ENCODE measurements at places on chromosomes 1 and 21.

DNA sequence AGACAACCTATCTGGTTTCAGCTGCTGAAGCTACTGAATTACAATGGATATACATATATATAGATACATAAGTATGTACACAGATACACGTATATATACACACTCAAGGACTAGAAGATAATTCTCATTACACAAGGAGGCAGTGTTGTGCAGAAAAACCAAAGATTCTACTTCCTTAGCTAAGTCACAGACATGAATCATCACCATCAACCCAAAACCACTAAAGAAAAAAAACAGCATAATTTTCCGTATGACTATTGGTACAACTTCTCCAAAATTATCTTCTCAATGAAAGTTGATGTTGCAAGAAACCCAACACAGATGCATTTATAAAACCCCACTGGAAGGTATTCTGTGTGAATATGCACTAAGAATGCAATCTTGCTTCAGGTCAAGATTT lies 36.8 kb upstream of the RPF1 start:
- no peak for DNase-seq

- no peak for DNase-seq
These were observed 28.7 kb upstream of the FAM89A start for GRCh38 chr1:231068762-231069161.

DNA sequence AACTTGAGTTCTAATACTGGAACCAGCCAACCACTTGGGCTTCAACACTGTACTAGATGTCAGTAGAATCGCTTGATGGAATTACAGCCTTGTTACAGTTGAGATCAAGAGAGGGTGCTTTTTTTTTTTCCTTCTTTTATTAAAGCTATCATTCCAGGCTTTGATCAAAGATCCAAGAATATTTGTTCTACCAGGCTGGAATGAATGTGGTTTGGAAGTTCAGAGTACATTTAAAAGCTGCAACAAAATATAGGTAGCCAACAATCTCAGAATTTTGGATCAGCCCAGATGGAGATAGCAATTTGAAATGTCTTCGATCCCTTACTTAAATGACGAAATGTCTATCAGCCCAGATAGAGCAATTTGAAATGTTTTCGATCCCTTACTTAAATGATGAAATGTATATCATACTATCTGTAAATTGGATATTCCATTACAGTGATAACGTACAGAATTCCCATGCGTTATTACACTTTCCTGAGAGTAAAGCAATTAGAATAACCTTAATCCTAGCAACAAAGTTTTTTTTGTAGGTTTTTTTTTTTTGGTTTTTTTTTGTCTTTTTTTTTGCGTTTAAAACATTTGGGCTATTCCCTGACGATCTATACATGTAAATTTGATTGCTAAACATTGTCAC lies 3.6 kb downstream of the ZNF281 start:
- DNase-seq, result no peak

DNA sequence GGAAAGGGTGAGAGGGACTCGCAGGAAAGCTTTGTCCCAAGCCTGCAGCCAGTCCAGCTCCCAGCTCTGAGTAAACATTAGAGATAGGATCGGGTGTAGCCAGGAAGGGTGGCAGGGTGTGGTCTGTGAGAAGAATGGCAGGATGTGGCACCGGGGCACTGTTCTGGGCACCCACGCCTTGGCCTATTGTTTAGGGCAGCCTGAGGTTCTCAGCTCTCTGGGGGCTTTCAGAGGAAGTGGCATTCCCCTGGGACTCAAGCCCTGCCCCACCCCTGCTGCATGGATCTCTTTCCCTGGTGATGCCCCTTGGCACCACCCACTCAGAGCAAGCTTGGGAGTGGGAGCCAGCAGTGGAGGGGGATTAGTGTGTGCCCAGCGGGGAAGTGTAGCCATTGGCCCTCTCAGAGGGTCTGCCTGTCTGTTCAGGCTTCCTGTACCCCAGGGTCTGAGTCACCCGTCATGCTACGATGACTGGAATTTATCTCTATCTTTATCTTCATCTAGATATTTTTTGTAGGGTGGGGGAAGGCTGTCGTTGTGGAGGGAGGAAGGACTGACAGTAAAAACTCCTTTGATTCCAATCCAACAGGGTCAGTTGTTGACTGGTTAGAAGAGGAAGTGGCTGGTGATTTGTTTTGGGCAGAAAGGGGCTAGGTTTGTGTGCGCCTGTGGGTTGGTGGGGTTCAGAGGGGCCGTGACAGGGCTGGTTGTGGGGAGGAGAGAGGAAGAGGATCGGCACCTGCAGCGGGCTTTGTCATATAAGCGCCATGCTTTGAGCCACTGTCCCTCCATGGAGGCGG lies 31.6 kb downstream of the SOX13 start:
- DNase-seq, result no peak

GRCh38 chr1:169890761-169891538 lies 2.7 kb downstream of the SCYL3 start:
- DNase-seq, result no peak

- no peak for DNase-seq
These were observed 36.2 kb downstream of the ZSWIM5 start for GRCh38 chr1:45170151-45170742.

DNA sequence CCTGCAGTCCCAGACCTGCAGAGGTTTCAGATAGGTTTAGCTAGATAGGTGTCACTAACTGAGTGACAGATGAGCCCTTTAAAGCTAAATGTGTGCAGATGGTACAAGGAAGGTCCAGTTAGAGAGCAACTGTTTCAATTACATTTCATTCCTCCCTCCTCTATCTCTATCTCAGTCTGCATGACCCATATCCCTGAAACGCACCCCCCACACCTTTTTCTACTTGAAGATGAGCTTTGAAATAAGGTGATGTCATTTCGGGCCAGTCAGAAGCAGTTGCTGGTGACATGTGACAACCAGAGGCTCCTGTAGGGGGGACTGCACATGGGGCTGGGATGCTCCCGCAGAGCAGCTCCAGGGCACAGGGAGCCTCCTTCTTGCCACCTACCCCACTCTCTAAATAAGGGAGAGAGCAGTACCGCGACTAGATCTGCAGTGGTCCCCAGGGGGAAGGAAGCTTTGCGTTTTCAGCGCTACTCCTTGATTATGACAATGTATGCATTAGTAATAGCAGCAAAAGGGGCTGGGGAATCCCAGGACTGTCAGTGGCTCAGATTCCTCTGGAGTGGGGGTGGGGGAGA lies 4.3 kb downstream of the ATP8B2 start:
- peak; percentile 30 for DNase-seq

DNA sequence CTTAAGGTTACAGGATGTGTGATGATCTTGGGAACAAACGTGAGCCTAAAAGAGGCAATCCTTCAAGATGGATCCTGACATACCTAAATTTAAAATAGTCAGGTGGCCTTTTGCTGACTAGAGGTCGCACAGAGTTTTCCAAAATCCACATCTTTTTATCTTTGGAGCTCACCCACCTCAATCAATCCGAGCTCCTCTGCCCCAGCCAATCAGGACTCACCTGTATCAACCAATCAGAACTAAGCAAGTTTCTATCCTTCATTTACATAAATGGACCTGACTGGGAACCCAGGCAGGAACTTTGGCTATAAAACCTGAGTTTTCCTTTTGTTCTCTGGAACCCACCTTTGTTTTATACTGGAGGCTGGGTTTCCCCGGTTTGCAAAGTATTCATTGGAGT lies 16.2 kb downstream of the DNAJC11 start:
- DNase-seq, result no peak

- no peak for DNase-seq
These were observed 24.1 kb upstream of the TTF2 start for GRCh38 chr1:117036018-117036461.

GRCh38 chr1:155131856-155132255 lies 3.8 kb upstream of the SLC50A1 start:
- no peak for DNase-seq

DNA sequence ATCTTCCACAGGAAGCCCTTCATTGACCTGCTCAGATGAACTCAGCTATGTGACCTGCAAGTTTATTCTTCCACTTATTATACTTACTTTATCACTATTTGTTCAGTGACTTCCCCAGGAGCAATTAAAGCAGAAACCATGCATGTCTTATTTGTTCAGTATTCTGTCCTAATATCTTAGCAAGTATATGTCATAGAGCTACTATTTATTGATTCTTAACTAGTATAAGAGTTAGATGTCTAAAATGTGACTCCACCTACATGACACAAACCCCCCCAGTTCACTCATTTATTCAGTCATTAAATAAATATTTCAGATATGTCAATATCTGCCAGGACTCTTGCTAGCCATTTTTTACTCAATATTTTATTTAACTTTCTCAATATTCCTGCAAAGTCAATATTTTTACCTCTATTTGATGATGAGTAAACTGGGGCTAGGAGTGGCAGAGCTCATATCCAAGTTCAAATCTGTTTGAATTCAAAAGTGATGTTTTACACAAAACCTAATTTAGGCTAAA lies 469.0 kb upstream of the USP24 start:
- DNase-seq, result no peak

- no peak for DNase-seq
These were observed 3.0 kb downstream of the MYOG start for GRCh38 chr1:203082571-203083462.

- DNase-seq, result no peak
These were observed 356.4 kb upstream of the ST6GALNAC5 start for GRCh38 chr1:76510672-76511557.

GRCh38 chr1:32045772-32046171 lies 27.0 kb upstream of the TMEM39B start:
- no peak for DNase-seq

GRCh38 chr1:80882553-80882952 lies 918.2 kb upstream of the ADGRL2 start:
- DNase-seq, result no peak

DNA sequence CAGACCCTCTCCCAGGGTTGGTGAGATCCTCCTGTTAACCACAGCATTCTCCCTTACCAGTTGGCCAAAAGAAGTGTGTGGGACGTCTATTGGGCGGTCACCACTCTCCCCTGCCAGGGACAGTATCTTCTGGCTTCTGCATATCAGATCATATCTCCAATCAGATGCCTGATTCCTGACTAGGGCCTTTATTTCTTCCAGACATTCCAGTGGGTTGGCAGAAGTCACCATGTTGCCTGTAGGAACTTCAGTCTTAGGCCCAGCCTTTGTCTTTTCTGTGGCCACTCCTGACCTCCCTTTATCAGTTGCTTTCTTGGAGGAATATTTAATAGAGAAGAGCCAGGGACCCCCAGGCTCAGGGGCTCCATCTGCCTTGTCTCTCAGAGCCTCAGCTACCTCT lies 130.4 kb upstream of the F3 start:
- no peak for DNase-seq

DNA sequence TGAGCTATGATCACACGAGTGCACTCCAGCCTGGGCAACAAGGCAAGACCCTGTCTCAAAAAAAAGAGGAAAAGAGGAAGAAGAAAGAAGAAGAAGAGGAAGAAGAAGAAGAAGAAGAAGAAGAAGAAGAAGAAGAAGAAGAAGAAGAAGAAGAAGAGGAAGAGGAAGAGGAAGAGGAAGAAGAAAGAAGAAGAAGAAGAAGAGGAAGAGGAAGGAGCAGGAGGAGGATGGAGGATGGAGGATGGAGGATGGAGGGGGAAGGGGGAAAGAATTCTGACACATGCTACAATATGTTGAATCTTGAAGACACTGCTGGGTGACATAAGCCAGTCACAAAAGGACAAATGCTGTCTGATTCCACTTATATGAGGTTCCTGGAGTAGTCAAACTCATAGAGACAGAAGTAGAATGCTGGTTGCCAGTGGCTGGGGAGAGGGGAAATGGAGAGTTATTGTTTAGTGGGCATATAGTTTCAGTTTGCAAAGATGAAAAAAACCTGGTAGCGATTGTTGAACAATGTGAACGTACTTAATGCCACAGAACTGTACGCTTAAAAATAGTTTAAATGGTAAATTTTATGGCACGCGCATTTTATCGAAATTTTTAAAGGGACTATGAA lies 47.3 kb upstream of the COA6 start:
- DNase-seq, result no peak

DNA sequence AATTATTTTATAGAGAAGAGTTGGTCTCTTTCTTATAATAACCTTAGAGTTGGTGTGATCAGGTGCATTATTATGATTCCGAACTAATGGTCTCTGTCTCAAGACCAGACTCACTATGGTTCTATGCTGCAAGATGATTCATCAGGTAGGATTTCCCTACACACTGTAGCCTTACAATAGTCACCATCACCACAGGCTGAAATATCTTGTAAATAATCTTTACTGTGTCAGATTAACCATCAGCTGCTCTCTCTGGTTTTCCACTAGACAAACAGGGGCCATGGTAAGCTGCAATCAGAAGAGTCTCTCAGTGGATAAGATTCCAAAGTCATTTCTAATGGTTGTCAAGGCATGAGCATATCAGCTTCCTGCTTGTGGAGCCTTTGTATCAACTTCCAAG lies 4.4 kb upstream of the GBP4 start:
- DNase-seq, result no peak

DNA sequence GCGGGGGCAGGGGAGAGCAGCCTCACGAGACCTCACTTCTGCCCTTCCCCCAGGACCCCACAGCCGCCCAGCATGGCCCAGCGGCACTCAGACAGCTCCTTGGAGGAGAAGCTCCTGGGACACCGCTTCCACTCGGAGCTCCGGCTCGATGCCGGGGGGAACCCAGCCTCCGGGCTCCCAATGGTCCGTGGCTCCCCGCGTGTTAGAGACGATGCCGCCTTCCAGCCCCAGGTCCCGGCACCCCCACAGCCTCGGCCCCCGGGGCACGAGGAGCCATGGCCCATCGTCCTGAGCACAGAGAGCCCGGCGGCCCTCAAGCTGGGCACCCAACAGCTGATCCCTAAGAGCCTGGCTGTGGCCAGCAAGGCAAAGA lies 8.5 kb downstream of the ARHGEF16 start:
- DNase-seq, result no peak

DNA sequence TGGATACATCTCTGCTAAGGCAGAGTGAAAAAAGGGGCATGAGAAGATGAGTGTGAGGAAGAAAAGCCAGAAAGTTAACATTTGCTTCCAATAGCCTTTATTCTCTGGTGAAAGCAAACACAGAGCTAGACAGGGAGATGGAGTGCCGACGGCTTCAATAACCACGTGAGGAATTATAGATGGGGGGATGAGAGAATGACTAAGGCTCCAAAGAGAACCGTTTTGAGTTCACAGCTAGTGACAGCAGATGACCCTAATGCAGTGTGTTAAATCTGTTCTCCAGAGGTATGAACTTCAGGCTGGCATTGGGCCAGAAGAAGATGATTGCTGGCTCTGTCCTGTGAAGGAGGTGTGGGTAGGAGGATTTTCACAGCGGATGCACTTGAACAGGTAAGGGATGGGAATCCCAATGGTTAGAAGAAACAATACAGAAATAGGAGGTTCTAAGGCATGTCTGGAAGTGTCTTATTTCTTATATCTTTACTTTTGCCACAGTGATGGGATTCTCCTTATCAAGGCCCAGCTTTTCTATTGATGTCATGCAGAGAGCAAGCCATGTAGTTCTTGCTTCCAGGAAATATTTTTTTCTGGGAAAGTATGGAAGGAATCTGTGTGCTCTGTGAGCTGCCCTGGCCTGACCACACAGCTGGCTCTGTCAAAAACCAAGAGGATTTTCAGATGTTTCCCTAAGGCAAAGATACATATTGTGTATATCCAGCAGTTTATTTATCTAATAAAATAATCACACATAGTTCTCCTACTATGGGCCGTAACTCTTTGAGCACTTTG lies 573.8 kb downstream of the LTN1 start:
- DNase-seq, result no peak
